NCI-H1048 (cell line): ENCODE measurements at places on chromosomes 16 and 17.

DNA sequence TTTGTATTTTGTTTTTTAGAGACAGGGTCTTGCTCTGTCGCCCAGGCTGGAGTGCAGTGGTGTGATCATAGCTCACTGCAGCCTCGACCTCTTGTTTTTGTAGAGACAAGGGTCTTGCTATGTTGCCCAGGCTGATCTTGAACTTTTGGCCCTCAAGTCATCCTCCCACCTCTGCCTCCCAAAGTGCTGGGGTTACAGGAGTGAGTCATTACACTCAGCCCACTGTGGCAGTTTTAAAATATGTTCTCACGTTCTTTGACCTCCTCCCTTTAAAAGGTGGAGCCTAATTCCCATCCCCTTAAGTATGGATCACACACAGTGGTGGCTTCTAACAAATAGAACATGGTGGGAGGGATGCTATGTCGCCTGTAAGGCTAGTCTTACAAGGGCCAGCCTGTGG lies 67.7 kb downstream of the ZDHHC7 start:
- DNase-seq, result no peak

GRCh38 chr17:77066165-77066564 lies 74.6 kb upstream of the SEC14L1 start:
- DNase-seq, result no peak

GRCh38 chr16:74682556-74682955 lies 15.9 kb upstream of the RFWD3 start:
- DNase-seq, result no peak

DNA sequence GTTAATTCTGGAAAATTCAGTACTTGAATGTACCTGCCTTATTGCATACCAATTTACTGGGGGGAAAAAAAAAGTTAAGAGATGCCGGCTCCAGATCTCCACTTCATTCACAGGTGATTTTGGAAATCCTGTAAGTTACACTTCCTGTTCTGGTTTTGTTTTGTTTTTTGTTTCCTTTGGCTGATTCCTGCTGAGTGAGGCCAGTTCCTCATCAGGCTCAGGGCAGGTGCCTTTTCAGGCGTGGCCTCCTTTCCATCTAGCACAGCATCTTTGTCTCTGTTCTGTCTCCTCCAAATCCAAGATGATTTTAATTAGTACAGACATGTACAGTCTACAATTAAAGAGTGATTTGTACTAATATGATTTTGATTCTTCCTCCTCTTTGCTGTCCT lies 19.2 kb downstream of the CYB561 start:
- no peak for DNase-seq

DNA sequence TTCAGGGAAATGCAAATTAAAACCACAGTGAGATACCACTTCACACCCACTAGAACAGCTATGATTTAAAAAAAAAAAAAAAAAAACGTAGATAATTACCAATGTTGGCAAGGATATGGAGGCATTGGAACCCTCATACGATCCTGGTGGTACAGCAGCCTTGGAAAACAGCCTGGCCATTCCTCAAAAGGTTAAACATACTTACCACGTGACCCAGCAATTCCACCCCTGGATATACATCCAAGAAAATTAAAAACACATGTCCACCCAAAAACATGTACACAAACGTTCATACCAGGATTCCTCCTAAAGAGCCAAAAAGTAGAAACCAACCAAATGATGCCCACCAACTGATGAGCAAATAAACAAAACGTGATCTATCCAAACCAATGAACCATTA lies 68.1 kb downstream of the GAS7 start:
- DNase-seq, result no peak
